AG09309 (cell line): ENCODE measurements at places on chromosomes 7 and 10.

DNA sequence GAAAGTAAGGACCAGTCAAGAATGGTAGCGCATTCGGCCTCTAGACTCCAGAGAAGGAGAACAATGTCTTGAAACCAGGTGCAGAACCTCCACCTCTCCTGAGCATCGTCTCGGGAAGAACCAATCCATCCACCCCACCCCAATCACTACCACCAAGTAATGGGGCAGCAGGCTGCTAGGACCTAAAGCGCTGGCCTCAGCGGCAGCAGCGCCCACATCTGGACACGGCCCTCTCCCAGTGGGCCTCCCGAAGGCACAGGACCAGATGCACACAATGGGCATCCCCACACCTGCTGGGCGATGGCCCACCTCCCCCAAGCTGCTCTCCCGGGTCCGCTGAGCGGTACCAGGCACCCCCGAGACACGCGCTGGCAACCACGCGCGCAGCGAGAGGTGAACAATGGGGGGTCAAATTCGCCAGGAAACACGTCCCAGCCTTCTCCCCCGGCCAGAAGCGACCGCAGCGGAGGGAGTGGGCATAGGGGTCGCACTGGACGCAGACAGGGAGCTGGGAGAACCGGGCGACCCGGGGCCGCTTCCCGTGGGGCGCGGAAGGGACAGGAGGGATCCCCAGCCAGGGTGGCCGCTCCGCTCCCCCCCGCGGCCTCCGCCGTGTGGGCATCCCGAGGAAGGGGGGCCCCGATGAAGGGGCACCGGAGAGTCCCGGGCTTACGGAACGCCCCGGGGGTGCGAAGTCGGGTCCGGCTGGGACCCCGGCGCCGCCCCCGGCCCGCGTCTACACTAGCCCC lies 506 bp downstream of the CTTNBP2 start:
- DNase-seq: no peak

DNA sequence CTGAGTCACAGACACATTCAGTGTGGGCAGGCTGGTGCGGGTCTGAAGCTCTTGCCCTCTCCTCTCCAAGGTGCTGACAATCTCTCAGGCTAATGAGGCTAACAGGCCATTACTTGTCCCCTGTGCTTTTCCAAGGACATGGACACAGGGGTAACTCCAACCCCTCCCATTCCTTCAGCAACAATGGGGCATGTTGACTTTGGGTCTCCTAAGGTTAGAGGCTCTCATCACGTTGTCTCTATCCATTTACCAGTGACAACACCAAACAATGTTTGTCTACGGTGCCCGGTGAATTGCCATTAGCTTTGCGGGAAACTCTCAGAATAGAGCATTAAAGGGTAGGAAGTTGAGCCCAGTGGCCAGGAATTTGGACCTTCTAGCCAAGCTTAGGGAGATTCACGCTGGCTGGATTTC lies 101.6 kb upstream of the TNS3 start:
- DNase-seq: no peak

- no peak for DNase-seq
Measured at GRCh38 chr7:151381348-151382078, 28.3 kb downstream of the WDR86 start.

DNA sequence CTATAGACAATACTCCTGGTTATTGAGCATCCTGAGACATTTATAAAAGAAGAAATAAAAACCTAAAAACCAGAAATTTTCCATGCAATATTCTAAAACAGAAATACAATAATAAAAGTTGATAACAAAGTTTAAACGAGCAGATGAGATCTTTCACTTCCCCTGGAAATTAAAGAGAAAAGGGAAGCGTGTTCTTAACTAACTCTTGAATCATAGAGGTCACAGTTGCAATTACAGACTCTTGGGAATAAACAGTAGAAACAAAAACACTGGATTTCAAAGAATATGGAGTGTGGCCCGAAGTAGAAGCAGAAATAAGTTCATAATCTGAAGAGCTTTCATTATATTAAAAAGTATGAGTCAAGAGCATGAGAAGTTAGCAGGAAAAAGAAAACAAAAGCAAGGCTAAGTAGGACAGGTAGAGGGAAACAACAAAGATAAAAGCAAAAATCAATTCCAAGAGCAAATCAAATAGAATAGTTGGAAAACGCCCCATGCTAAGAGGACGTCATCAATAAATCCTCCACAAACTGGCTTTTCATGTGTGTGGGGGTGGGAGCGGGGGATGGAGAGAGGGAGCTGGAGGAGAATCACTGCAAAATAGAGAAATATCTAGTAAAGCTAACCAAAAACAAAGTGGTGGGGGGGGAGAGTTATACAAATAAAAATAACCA lies 55.2 kb upstream of the C10orf71 start:
- no peak for DNase-seq
